ENCODE measurements at places on chromosomes 16 and 17.

DNA sequence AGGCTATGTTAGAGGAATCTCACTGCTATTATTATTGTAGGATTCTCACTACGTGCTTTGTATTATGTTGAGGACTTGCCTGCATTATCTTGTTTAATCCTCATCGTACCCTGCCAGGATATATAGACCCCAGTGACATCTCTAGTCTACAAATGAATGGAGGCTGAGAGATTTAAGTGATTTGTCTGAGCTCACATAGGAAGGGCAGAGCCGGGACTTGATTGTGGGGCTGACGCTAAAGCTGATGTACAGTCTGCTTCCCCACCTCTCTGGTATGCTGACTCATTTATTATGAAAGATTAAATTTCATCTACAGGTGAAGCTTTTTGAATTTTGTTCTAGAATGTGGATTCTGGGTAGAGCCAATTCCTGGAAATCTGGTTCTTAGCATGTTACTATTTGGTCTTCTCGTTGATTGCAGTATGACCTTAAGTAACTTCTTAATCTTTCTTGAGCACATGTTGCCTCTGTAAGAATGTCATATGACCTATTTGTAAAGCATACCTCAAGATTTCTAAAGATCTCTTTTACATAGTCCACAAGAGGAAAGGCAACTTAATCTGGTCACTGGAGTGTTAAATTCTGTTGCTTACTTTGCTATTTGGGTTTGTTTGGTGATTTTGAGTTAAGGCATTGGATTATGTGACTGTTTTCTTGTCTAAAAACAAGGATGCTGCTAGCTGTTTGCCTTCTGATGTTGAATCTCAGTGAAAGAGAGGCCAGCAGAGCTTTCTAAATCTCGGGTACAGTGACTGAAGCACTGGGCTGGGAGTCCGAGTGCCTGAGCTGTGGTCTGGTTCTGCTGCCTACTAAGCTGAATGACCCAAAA lies 12.4 kb downstream of the METTL9 start:
- peak; percentile 38 for DNase-seq

DNA sequence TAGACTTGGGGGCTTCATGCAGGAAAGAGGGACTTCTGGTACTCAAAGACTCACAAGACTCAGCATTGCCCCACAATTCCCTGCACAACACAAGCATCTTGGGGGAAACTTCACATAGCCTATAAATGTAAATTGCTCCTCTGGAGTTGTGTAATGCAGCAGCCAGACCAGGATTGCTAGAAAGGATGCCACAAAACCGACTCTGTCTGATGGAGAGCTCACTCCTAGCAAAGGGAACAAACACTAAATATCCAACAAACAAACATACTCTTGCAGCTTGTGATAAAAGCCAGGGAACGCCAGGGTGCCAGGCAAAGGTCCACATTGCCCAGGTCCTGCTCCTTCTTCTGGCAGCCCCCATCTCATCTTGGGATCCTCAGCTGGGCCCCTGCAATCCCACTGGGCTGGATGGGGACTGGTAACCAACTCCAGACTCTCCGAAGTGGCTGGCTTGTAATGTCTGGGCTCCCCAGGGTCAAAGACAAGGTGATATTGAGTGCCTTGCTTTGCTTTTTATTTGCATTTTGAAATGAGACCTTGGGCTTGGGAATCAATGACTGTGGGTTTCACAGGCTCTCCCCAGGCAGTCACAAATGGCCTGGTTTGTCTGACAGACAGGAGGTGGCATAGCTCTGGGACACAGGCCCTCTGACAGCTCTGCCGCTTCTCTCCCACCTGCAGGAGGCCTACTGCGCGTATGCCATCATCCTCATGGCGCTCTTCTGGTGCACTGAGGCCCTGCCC lies 15.3 kb downstream of the SLC13A2 start:
- no peak for DNase-seq

GRCh38 chr16:12976496-12976895 lies 75.1 kb downstream of the SHISA9 start:
- no peak for DNase-seq

DNA sequence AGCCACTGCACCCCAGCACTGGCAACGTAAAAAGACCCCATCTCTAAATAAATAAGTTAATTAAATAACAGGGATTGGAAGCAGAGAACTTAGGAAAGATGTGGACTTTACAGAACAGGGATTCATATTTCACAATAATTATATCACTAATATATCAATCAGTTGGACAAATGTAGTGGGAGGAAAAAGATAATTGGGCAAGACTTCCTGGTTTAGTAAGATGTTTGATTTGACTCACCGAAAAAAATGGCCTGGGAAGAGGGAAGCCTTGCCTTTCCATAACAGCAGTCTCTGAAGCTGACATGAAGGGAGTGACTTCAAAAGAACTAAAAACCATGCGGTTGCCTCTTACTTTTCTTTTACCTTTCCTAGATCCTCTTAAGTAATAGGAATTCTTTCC lies 15.2 kb upstream of the C17orf78 start:
- no peak for DNase-seq

DNA sequence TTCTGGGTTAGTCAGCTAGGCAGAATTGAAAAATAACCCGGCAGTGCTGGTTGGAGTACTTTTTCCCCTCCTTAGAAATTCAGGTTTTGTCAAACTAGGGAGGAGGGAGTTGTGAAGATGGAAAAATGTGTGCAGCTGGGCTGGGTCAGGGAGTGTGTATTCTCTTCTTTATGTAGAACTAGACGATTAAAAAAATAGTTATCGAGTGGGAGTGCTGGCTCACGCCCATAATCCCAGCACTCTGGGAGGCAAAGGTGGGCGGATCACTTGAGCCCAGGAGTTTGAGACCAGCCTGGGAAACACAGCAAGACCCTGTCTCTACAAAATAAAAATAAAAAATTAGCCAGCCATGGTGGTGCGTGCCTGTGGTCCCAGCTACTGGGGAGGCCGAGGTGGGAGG lies 106.4 kb downstream of the GNAO1 start:
- no peak for DNase-seq

GRCh38 chr16:17776888-17777287 lies 306.1 kb upstream of the XYLT1 start:
- no peak for DNase-seq

Data from cardiac muscle cell (in vitro differentiated cells and primary cell).